ENCODE measurements at places on chromosomes 4 and X. TPM values are rescaled to one million over a fixed set of nuclear protein-coding genes. Genes with fewer than 3 reads are reported as not detected.

Gene DGAT2L6
- total RNA-seq: not detected

Gene KCTD8
- 4.8 TPM for total RNA-seq

Gene SSX1
- total RNA-seq: not detected

Gene NUDT10
- total RNA-seq: 5.8 TPM

Gene CLNK
- not detected for total RNA-seq

Gene HEPH
- total RNA-seq: 8.1 TPM

Gene RHOXF2B
- total RNA-seq: not detected

Gene CDKL2
- 3.9 TPM for total RNA-seq

Gene FRG2
- not detected for total RNA-seq

Gene GRIA2
- not detected for total RNA-seq

Gene DGKK
- not detected for total RNA-seq

Gene TMSB15B
- total RNA-seq: 9.2 TPM

Gene MXRA5
- 4.9 TPM for total RNA-seq

Gene SERPINA7
- total RNA-seq: not detected

Gene FGFBP1
- 4.8 TPM for total RNA-seq
